ENCODE measurements at places on chromosomes 4 and X.
A peak's percentile ranks its signal among the peaks of the same experiment; 100 is the strongest.

GRCh38 chr4:118842055-118842454 lies 6.1 kb upstream of the SEC24D start:
- DNase-seq: no peak

- DNase-seq: no peak
These were observed 82.7 kb upstream of the MAML3 start for GRCh38 chr4:140236654-140237169.

GRCh38 chrX:101230636-101231035 lies 11.1 kb downstream of the DRP2 start:
- no peak for DNase-seq

GRCh38 chrX:3181846-3182245 lies 140.6 kb downstream of the ARSF start:
- no peak for DNase-seq

DNA sequence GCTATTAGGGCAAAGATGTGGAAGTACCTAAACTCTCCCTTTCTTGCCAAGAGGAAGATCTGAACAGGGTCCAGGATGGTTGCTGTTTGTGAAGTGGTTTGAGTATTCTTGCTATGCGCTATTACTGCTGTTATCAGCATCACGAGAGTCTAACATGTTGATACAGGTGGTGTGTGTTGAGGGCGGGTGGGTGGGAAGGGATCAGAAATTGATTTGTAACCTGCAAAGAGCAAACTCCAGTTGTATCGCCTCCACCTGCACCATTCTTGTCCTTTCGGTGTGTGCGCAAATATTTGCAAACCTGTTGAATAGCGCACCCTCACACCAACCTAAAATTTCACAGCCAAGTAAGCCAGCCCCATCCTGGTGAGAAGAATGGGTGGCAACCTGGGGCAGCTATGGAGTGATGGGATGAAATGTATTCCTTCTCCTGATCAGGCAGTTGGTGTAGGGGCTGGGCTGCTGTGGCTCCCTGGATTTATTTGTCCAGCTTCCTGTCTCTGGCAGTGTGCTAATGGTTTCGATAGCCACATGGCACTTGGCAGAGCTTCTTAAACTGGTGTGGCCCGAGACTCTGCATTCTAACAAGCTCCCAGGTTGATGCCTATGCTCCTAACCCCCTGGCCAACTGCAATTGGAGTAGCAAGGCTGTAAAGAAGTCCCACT lies 102.6 kb upstream of the SCML1 start:
- no peak for DNase-seq

DNA sequence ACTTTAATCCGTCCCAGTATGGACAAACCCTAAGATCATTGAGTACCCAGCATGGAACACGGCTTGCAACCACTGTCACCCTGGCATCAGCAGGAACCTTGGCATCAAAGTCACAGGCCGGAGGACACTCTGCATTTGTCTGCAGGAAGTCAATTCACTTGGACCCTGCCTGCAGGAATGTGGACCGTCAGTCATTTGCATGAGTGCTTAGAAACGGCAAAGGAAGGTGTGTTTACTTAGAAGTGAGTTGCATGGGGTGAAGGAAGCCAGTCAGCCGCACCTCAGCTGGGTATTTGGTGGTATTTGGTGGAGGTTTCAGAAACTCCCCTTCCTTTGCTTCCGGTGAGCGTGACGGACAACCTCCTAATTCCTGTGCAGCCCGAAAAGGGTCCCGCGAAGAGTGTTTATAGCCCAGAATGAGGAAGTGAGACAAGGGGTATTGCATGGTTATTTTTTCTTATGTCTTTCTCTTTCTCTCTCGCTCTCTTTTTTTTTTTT lies 15.5 kb downstream of the P2RY8 start:
- DNase-seq: no peak

- no peak for DNase-seq
These were observed 52.1 kb downstream of the XAGE2 start for GRCh38 chrX:52420824-52421443.

GRCh38 chr4:114907568-114907967 lies 205.9 kb downstream of the NDST4 start:
- DNase-seq: no peak

- DNase-seq: no peak
These were observed 26.4 kb downstream of the NELFA start for GRCh38 chr4:1982124-1983052.

DNA sequence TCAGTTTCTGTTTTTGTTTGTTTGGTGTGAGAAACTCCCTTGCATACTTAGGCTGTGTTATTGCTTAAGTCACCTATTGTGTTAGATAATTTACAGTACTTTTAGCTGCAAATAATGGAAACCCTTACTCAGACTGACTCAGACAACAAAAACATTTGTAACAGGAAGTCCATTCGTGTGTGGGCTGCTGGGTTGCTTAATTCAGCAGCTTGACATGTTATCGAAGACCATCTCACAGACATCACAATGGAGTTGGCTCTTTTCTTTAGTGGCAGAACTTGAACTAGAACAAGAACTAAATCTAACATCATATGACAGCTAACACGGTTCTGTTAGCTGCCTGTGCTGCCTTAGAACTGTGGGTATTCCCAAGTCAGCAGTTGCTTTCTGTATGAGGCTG lies 9.9 kb upstream of the GABRE start:
- no peak for DNase-seq

DNA sequence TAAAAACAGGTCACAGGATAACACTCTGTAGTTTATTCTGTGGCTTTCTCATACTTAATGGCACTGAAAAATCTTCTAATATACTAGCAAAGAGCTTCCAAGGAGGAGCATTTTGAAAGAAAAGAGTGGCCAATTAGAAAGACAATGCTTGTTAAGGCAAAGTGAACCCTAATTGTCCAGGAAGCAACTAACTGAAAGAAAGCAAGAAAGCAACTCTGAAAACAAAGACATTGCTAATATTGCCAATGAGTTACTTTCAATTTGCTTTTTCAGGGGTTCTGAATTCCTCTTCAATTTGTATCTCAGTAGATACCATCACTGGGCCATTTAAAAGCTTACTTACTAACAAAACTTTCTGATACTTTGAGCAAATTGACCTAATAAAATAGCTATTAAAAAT lies 78.5 kb upstream of the MTNR1A start:
- no peak for DNase-seq

- no peak for DNase-seq
These were observed 61.4 kb downstream of the BEX1 start for GRCh38 chrX:103002576-103002975.

GRCh38 chrX:48648336-48648751 lies 35.3 kb upstream of the WAS start:
- peak; percentile 33 for DNase-seq

- no peak for DNase-seq
These were observed 94.0 kb upstream of the DKK2 start for GRCh38 chr4:107130157-107130556.

- DNase-seq: no peak
These were observed 39.4 kb upstream of the EFHC2 start for GRCh38 chrX:44382871-44383270.

DNA sequence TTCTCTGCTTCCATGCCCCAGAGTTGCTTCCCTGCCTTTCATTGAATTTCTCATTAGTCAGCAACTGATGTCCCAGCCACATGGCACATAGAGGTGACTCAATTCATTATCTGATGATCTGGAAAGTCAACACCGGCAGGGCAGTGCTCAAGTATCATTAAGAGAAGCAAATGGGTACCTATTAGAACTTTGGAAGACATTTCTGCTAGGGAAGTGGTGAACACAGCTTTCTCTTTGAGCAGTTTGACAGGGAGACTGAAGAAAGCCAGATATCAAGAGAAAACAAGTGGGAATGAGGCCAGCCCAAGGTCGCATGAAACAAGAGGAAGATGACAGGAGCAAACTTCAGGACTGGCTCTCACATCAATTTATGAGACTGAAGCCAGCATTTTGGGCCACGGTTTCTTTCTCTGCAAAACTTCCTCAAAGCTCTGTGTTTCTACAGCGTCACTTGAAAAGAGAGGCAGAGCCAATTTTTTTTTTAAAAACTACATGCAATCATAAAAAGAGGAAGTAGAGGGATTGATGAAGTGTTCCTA lies 108.3 kb upstream of the RPS6KA3 start:
- no peak for DNase-seq

Data from HAP-1 (cell line).